Glomerular endothelial cell (primary cell): ENCODE measurements at places on chromosomes 7 and 10. TPM values are rescaled to one million over a fixed set of nuclear protein-coding genes. Genes with fewer than 3 reads are reported as not detected.

The STK17A gene
- 37.2 and 64.0 TPM in 2 replicates for total RNA-seq

The CCDC71L gene
- total RNA-seq, result 31.4 and 52.4 TPM in 2 replicates

The BCL7B gene
- total RNA-seq, result 53.7 and 60.2 TPM in 2 replicates

The ITIH5 gene
- total RNA-seq, result 0.05 and 0.35 TPM in 2 replicates
